Midbrain (tissue), 1 donor: ENCODE measurements at places on chromosomes 12 and 14.
A peak's percentile ranks its signal among the peaks of the same experiment; 100 is the strongest.

DNA sequence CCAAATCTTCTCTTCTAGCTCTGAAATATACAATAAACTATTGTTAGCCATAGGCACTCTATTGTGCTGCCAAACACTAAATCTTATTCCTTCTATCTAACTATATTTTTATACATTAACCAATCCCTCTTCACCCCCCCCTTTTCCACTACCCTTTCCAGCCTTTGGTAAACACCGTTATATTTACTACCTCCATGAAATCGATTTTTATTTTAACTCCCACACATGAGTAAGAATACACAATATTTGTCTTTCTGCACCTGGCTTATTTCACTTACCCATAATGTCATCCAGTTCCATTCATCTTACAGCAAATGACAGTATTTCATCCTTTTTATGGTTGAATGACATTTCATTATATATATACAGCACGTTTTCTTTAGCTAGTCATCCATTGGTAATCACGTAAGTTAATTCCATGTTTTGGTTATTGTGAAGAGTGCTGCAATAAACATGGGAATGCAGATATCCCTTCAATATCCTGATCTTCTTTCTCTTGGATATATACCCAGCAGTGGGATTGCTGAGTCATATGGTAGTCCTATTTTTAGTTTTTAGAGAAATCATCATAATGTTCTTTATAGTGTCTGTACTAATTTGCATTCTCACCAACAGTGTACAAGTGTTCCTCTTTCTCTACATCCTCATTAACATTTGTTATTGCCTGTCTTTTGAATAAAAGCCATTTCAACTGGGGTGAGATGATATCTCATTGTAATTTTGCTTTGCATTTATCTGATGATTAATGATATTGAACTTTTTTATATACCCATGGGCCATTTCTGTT is 34.2 kb upstream of the PLBD1 start:
- DNase-seq = no peak

- peak; percentile 26 for DNase-seq
These were observed 572 bp downstream of the RAN start for GRCh38 chr12:130872179-130873096.

DNA sequence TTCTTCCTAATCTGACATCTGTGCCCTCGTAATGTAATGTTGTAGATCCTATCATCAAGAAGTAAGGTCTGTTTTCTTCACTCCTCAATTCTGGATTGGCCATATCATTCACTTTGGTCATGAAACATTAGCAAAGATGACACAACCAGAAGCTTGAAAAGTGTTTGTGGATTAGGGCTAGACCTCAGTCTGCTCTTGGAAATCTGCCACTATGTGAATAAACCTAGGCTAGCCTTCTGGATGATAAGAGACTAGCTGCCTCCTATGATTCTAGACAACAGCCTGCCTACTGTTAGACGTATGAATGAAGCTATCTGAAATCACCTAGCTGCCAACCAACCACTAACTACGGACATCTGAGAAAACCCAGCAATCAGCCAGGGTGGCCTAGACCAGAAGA is 38.7 kb upstream of the LYZ start:
- no peak for DNase-seq

GRCh38 chr14:61268812-61269211 is 12.3 kb downstream of the TMEM30B start:
- DNase-seq = no peak

GRCh38 chr12:57477710-57478681 is 1.7 kb downstream of the ARHGAP9 start:
- no peak for DNase-seq

DNA sequence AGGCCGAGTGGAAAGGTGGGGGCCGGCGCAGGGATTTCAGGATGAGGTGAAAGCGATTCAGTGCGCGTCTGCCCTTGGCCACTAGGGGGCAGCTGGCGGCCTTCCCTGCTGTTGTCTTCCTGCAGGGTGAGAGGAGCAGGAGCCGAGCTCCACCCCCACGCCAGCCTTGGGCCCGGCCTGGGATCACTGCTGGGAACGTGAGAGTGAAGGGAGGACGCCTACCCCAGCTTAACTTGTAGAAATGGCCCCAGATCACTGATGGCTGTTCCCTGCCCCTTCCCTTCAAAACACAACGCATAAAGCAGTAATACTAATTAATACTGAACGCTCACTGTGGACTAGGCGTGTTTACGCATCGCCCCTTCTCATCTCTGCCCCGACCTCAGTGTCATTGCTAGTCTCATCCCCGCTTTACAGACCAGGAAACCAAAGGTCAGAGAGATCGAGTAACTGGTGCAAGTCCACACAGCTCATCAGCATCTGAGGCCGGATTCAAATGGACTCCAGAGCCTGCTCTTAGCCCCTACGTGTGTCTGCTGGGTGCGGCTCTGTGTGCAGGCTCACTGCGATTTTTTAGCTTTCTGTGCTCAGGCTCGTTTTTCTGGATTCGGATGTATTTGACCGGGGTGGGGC is 24.3 kb downstream of the MVK start:
- DNase-seq = peak; percentile 91

DNA sequence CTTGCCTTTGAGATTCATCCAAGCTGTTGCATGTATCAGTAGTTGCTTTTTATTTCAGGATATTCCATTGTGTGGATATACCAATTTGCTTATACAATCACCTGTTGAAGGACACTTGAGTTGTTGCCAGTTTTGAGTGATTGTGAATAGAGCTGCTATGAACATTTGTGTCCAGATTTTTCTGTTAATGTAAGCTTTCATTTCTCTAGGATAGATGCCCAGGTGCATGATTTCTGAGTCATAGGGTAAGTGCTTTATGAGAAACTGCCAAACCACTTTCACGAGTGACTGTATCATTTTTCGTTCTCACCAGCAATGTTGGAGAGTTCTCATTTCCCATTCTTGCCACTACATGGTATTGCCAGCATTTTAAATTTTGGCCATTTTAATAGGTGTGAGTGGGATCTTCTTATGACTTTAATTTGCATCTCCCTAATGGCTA is 434.6 kb upstream of the RGS6 start:
- no peak for DNase-seq

DNA sequence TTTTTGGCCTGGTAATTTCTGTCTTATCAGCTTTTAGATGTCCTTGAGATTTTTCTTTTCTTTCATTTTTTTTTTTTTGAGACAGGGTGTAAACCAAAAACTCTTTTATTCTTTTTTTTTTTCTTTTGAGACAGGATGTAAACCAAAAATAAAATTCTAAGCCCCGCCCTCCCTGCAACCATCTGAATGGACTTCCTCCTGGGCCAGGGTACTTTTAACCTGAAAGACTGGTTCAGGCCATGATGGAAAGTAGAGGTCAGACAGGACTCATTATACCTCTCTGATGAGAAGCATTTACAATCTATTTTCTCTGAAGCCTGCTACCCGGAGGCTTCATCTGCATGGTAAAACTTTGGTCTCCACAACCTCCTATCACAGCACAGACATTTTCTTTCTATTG is 33.5 kb upstream of the TCL1B start:
- no peak for DNase-seq

- DNase-seq = no peak
These were observed 61.7 kb downstream of the LRFN5 start for GRCh38 chr14:41668356-41668755.

DNA sequence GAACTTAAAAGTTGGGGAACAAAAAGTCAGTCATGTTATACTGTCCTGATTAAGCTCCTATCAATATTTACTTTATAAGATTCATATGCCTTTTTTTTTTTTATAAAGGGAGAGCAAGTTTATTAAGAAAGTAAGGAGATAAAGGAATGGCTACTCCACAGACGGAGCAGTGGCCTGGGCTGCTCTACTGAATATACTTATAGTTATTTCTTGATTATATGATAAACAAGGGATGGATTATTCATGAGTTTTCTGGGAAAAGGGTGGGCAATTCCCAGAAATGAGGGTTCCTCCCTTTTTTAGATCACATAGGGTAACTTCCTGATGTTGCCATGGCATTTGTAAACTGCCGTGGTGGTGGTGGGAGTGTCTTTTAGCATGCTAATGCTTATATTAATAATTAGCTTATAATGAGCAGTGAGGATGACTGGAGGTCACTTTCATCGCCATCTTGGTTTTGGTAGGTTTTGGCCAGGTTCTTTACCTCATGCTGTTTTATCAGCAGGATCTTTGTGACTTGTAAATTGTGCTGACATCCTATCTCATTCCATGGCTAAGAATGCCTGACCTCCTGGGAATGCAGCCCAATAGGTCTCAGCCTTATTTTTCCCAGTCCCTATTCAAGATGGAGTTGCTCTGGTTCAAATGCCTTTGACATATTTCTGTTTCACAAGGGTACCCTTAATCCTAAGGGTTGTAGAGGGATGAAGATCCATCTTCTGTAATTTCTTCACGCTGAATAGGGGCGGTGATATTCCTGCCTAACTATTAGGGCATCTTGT is 73.9 kb downstream of the OTOGL start:
- DNase-seq = no peak

DNA sequence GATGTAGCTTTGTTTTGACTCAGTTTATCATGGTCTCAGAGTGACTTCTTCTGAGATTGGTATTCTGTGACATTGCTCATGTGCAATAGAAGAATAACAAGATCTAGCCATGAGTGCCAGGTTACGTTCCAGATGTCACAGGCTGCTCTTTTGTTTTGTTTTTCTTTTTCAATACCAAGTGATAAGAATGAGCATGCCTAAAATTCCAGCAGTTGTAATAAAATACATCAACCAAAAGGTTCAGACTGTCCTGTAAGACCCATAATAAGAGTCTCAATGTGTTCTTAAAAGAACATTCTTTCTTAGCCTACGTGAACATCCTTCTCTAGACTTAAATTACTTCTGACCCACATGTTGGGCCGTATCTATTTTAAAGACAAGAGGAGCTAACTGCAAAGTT is 669.2 kb downstream of the DIO2 start:
- DNase-seq = no peak

- no peak for DNase-seq
These were observed 479.8 kb downstream of the ZFP36L1 start for GRCh38 chr14:68312884-68313610.

- no peak for DNase-seq
These were observed 19.0 kb upstream of the ATF7 start for GRCh38 chr12:53645165-53645564.

DNA sequence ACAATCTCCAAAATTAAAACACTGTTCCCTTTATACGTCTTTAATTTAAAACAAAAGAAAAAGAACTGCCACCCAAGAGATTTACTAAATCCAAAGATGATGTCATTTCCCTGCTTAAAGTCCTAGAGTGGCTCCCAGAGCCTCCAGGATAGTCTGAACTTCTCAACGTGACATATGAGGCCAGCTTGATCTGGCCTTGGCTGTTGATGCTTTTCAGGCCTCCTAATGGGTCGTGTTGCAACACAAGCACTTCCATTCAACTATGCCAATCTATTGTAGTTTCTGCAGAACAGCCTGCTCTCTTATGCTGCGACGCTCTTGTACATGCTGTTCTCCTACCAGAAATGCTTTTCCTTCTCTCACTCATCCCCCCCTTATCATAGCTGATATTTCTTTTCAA is 35.7 kb downstream of the LGR5 start:
- DNase-seq = peak; percentile 48

DNA sequence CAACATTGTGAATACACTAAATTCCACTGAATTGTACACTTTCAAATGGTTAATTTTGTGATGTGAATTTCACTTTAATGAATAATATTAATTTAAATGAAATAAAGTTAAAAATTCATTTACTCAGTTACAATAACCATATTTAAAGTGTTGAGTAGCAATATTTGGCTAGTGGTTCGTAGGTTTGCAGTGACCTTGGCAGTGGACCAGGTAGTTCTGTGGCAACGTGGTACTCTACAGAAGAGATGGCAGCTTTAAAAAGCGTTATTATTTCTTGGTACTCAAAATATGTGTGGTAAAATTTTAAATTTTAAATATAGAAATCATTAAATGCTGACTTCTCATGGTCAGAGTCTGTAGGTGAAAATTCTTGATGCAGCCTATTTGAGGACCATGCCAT is 51.6 kb downstream of the AEBP2 start:
- no peak for DNase-seq

GRCh38 chr12:48292040-48292439 is 58.7 kb downstream of the ZNF641 start:
- DNase-seq = no peak

- DNase-seq = no peak
These were observed 129.0 kb upstream of the HMGA2 start for GRCh38 chr12:65695113-65695865.

- no peak for DNase-seq
These were observed 430.5 kb downstream of the DPF3 start for GRCh38 chr14:72463291-72463866.

- no peak for DNase-seq
These were observed 57.5 kb downstream of the PTHLH start for GRCh38 chr12:27915021-27915420.

DNA sequence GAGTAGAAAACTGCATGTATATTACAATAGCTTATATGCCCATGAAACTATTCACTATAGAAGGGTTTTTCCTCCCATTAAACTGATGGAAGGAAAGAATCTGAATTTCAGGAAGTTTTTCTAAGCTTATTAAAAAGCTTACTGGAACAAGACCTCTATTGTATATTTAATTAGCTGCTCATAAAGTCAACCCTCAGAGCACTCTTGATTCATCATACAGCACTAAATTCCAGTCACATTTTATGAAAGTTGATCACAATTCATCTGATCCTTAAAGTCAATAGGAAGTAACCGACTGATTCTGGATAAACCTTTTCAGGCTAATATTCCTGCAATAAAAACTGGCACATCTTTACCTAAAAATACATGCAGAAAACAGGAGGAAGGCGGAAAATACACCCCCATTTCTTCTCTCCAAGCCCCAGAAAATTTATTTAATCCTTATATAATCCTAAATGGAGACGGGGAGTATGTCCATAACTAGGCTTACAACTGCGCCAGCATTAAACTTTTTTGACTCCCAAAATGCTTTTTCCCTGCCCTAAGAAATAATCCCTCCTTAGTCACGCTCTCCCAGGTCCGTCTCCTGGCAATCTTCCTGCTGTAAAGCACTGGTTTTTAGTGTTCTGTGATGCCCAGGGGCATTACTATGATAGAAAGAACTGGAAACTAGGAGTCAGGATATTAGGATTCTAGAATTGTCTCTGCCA is 35.3 kb downstream of the DICER1 start:
- no peak for DNase-seq
